PC-9 (cell line): ENCODE measurements at places on chromosomes 12 and 14. TPM values are rescaled to one million over a fixed set of nuclear protein-coding genes. Genes with fewer than 3 reads are reported as not detected.

Gene PRMT5
- total RNA-seq = 58.6 and 73.2 TPM in 2 replicates

Gene ACVRL1
- not detected in 2 replicates for total RNA-seq

DNA sequence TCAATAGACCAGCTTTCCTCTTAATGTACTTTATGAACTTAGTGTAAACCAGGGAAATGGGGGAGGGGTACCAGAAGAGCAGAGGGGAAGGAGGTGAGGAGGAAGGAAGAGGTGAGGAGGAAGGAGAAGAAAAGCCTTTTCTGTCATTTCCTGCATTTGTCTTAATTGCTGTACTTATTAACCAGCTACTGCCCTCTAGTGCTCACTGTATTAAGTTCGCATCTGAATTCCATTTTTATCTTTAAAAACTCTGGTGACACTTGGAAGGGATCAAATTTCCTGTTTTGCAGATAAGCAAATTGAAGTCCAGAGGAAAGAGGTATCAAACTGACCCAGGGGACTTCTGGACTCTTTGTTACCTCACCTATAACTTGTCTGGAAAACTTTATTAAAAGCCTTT lies 22.2 kb downstream of the MANSC1 start:
- H3K4me3 ChIP-seq = no peak overlapping the region
- H3K27ac ChIP-seq = no peak overlapping the region
- H3K36me3 ChIP-seq = 0 out of 2 replicates have a peak, but pooled peaks cover 6% of the 10 kb centered on the region
- H3K4me1 ChIP-seq = peaks cover 19% of the 10 kb centered on the region
- DNase-seq = peak; percentile 57
- H3K27me3 ChIP-seq = no peaks in the 10 kb centered on the region

- H3K4me3 ChIP-seq = no peak overlapping the region
- no peak overlapping the region for H3K27ac ChIP-seq
- H3K4me1 ChIP-seq = no peaks in the 10 kb centered on the region
Measured at GRCh38 chr14:20477211-20477876, 8.1 kb downstream of the PNP start.

- H3K27ac ChIP-seq = no peak overlapping the region
- H3K36me3 ChIP-seq = 0 out of 2 replicates have a peak, but pooled peaks cover 5% of the 10 kb centered on the region
- DNase-seq = no peak
- H3K27me3 ChIP-seq = no peaks in the 10 kb centered on the region
- no peaks in the 10 kb centered on the region for H3K4me1 ChIP-seq
Measured at GRCh38 chr14:74105381-74105780, 20.6 kb downstream of the LIN52 start.

- DNase-seq = peak; percentile 34
- H3K4me1 ChIP-seq = peaks cover 26% of the 10 kb centered on the region
- H3K27ac ChIP-seq = no peak overlapping the region
- no peaks in the 10 kb centered on the region for H3K27me3 ChIP-seq
Measured at GRCh38 chr12:15600223-15600935, 188.8 kb downstream of the EPS8 start.

GRCh38 chr14:21771671-21772070 lies 98.1 kb upstream of the OR4E1 start:
- no peaks in the 10 kb centered on the region for H3K27me3 ChIP-seq
- H3K36me3 ChIP-seq = no peaks in the 10 kb centered on the region
- H3K27ac ChIP-seq = peak overlapping the region; percentile 67
